Stimulated activated CD8-positive, alpha-beta memory T cell treated with anti-CD3 and anti-CD28 coated beads, Interleukin-4, amount 100 ng/mL, for 48 hours (primary cell): ENCODE measurements at places on chromosomes 7 and 10.

- no peak for DNase-seq
These were observed 143.0 kb downstream of the RSU1 start for GRCh38 chr10:16674147-16674703.

DNA sequence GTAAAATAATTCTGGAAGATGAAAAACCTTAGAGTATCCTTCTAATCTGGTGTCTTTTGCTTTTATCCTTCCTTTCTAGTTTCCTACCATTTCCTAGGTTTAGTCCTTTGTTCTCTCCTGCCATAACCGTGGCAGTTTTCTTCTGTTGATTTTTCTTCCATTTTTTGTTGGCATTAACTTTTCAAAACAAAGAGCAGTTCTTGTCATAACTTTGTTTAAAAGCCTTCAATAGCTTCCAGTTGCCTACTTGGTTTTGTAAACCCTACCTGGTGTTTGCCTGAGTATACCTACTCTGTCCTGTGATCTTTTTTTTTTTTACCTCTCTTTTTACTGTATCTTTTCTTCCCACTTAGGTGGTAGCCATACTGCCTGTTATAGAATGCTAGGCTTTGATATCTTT, 125.6 kb downstream of the LYZL1 start:
- DNase-seq: no peak

DNA sequence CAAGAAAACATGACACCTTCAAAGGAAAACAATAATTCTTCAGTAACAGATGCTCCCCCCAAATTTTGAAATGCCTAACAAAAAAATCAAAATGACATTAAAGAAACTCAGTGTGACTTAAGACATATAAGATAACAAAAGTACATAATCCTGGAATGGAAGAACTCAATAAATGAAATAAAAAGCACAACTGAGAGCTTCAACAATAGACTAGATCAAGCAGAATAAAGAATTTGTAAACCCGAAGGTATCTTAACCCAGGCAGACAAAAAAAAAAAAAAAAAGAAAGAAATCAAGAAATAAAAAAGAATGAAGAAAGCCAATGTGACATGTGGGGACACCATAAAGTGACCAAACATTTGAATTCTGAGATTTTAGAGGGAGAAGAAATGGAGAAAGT, 27.7 kb upstream of the LRRD1 start:
- DNase-seq: no peak

- no peak for DNase-seq
These were observed 332.6 kb downstream of the TNS3 start for GRCh38 chr7:47249361-47249760.

GRCh38 chr7:113582471-113582870, 336.3 kb downstream of the PPP1R3A start:
- no peak for DNase-seq

- peak; percentile 31 for DNase-seq
These were observed 951.6 kb downstream of the ANKRD7 start for GRCh38 chr7:119175911-119176627.

DNA sequence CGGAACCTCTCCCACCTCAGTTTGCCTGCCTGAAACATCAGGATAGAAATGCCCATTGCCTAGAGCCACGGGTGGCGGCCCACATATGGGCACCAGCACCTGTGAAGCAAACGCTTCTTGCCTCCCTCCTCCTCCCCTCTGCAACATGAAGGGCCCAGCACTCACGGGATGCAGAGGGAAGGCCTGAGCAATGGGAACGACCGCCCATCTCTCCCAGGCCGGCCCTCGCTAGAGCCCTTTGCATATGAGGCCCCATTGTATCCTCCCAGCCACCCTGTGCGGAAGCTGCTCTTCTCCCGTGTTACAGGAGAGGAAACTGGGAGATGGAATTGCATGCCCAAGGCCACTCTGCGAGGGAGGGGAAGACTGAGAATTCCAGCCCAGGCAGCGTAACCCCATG, 88.2 kb downstream of the RGS10 start:
- no peak for DNase-seq

DNA sequence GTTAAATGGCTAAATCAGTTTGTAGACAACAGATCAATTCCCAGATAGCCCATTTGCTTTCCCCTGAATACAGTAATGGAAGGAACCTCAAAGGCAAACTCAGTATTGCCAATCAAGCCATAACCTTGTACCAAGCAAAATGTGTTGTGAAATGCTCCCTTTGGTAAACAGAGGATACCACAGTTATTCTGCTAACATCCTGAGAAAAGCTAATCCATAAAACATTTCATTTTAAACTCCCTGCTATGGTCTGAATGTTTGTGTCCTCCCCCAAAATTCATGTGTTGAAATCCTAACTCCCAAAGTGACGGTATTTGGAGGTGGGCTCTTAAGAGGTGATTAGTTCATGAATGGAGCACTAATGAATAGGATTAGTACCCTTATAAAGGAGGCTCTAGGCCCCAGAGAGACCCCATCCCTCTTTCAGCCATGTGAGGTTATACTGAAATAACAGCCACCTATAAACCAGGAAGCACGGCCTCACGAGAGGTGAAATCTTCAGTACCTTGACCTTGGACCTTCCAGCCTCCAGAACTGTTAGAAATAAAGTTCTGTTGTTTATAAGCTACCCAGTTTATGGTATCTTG, 89.3 kb upstream of the RNF148 start:
- no peak for DNase-seq

GRCh38 chr7:143884969-143885559, 16.9 kb downstream of the TCAF1 start:
- DNase-seq: peak; percentile 40

GRCh38 chr10:10128387-10128786, 889.3 kb upstream of the CELF2 start:
- no peak for DNase-seq

GRCh38 chr10:116909307-116909706, 60.0 kb downstream of the ENO4 start:
- DNase-seq: no peak

GRCh38 chr7:28776463-28777157, 181.5 kb downstream of the TRIL start:
- DNase-seq: no peak

DNA sequence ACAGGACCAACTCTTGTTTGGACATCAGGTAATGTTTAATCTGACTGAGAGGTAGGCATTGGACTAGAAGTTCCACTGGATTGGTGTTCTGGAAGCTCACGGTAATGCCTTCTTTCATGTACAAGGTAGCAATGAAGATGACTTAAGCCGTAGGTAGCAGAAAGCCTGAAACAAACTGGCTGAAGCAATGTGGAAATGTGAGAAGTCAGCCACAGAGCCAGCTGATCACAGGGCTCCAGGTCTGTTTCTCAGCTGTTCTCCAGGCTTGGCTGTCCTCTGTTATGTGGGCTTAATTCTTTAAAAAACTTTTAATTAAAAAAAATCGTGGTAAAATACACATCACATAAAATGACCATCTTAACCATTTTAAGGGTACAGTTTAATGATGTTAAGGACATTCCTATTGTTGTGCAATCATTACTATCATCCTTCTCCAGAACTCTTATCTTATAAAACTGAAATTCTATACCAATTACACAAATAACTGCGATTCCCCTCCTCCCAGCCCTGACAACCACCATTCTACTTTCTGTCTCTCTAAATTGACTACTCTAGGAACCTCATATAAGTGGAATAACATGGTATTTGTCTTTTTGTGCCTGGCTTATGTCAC, 101.4 kb upstream of the ZNF32 start:
- no peak for DNase-seq

GRCh38 chr7:11710377-11710776, 121.6 kb downstream of the THSD7A start:
- no peak for DNase-seq
